ENCODE measurements at places on chromosomes 7 and 10. TPM values are rescaled to one million over a fixed set of nuclear protein-coding genes. Genes with fewer than 3 reads are reported as not detected.

ATRNL1 gene
- total RNA-seq, result not detected

AKR1E2 gene
- total RNA-seq, result 6.8 TPM

GLI3 gene
- total RNA-seq, result 3.8 TPM

C7orf33 gene
- total RNA-seq, result not detected

TUBAL3 gene
- 0.07 TPM for total RNA-seq

HABP2 gene
- not detected for total RNA-seq

ZNF487 gene
- 1.6 TPM for total RNA-seq

SORCS1 gene
- not detected for total RNA-seq

TMEM60 gene
- total RNA-seq, result 20.8 TPM

CYP2C19 gene
- total RNA-seq, result not detected

NEURL1 gene
- total RNA-seq, result 0.10 TPM

All from mammary microvascular endothelial cell (primary cell).